ENCODE measurements at places on chromosomes 4 and X. TPM values are rescaled to one million over a fixed set of nuclear protein-coding genes. Genes with fewer than 3 reads are reported as not detected.

Gene IGSF1
- not detected for total RNA-seq

Gene IL15
- total RNA-seq = 2.4 TPM

Gene SPATA18
- total RNA-seq = 22.2 TPM

Gene CXCL13
- total RNA-seq = not detected

Gene CACNA1F
- not detected for total RNA-seq

Gene IBSP
- not detected for total RNA-seq

Gene MGST2
- total RNA-seq = 1.2 TPM

Gene GCNA
- 2.2 TPM for total RNA-seq

Gene SERTM2
- not detected for total RNA-seq

Gene SCFD2
- total RNA-seq = 19.7 TPM

Gene DMRTC1
- not detected for total RNA-seq

Gene CCNA2
- 0.94 TPM for total RNA-seq

Gene HERC5
- 1.9 TPM for total RNA-seq

Gene ZNF518B
- 23.8 TPM for total RNA-seq

Gene INTU
- 4.1 TPM for total RNA-seq

Gene ADGRG2
- total RNA-seq = under 0.01 TPM

Gene COL4A6
- total RNA-seq = 1.1 TPM

Gene COX7B2
- not detected for total RNA-seq

Gene ELF4
- 6.1 TPM for total RNA-seq

Gene DGAT2L6
- total RNA-seq = not detected

Gene FREM3
- not detected for total RNA-seq

Gene MBNL3
- 1.4 TPM for total RNA-seq

Gene GK
- total RNA-seq = 21.6 TPM

Gene ANOS1
- not detected for total RNA-seq

Gene MAP3K15
- not detected for total RNA-seq

Gene SLC9B1
- total RNA-seq = 2.2 TPM

Gene OTC
- 0.16 TPM for total RNA-seq

Gene ODAPH
- total RNA-seq = not detected

Gene KCNE5
- total RNA-seq = 0.32 TPM

Gene GNRHR
- total RNA-seq = not detected

Gene STAG2
- total RNA-seq = 106 TPM

Gene DRP2
- 1.9 TPM for total RNA-seq

Gene SPIN3
- 8.7 TPM for total RNA-seq

Gene ADH1B
- 104 TPM for total RNA-seq

Gene FGD1
- total RNA-seq = 3.6 TPM

Gene HSFX2
- total RNA-seq = 0.32 TPM

Gene MTM1
- 9.3 TPM for total RNA-seq

Gene COL25A1
- total RNA-seq = 0.34 TPM

Gene SMIM31
- not detected for total RNA-seq

Gene ARX
- total RNA-seq = not detected

Gene LRCH2
- total RNA-seq = 4.6 TPM

Gene EMCN
- not detected for total RNA-seq

Gene ZNF280C
- total RNA-seq = 1.9 TPM

Gene XAGE1A
- total RNA-seq = not detected

Gene MAGEH1
- 27.6 TPM for total RNA-seq

Gene HOPX
- 0.34 TPM for total RNA-seq

Gene DGKK
- total RNA-seq = not detected

Gene EDNRA
- total RNA-seq = 18.7 TPM

Gene TMEM31
- not detected for total RNA-seq

Gene GAGE1
- total RNA-seq = not detected

Gene APBB2
- 23.5 TPM for total RNA-seq

Gene FGF2
- total RNA-seq = 31.1 TPM

Gene GAGE13
- not detected for total RNA-seq

Gene BMPR1B
- 0.47 TPM for total RNA-seq

Gene S100G
- not detected for total RNA-seq

Gene SHISA3
- 0.32 TPM for total RNA-seq

Gene SATL1
- total RNA-seq = not detected

Gene PSMD10
- 73.3 TPM for total RNA-seq

Measured in bronchial smooth muscle cell (primary cell).